ENCODE measurements at places on chromosomes 1 and 21.
A peak's percentile ranks its signal among the peaks of the same experiment; 100 is the strongest.

DNA sequence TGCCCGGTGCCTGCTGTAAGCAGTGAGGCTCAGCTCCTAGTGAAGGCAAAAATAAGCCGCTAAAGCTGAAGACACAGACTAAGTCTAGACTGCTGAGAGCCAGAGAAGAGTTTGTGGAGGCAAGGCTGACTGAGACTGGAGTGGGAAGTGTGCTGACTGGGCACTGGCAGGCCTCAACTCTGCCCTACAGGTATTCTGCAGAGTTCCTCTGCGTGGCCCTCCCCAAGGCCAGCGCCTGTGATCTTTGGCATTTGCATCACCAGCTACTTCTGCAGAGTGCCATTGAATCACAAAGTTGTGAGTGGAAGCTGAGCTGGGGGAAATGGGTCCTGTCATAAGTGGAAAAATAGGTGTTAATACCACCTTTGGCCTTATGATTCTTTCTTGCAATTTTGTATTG lies 905.7 kb downstream of the PLA2G4A start:
- DNase-seq = no peak

- no peak for DNase-seq
Measured at GRCh38 chr21:36125512-36126207, 9.2 kb upstream of the CBR3 start.

DNA sequence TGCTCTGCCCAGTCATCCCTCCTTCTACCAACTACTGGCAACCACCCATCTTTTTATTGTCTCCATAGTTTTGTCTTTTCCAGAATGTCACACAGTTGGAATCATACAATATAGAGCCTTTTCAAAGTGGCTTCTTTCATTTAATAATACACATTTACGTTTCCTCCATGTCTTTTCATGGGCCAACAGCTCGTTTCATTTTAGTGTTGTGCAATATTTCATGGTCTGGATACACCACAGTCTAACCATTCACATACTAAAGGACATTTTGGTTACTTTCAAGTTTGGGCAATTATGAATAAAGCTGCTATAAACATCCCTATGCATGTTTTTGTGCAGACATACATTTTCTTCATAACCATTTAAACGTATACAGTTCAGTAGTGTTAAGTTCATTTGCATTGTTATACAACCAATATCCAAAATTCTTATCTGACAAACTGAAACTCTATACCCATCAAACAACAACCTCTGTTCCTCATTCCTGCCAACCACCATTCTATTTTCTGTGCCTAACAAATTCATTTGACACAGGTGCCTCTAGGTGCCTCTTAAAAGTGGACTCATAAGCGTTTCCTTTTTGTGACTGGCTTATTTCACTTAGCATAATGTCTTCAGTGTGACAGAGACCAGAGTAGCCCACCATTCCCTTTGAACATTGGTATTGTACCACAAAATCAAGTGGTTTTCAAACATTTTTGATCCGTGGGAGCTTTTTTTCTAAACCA lies 138.1 kb downstream of the NR5A2 start:
- DNase-seq = no peak

GRCh38 chr1:15476927-15477326 lies 1.0 kb downstream of the CELA2B start:
- DNase-seq = no peak

GRCh38 chr1:209625791-209626285 lies 26.4 kb downstream of the LAMB3 start:
- DNase-seq = no peak

- peak; percentile 56 for DNase-seq
Measured at GRCh38 chr1:15834406-15835204, 12.9 kb upstream of the SPEN start.

DNA sequence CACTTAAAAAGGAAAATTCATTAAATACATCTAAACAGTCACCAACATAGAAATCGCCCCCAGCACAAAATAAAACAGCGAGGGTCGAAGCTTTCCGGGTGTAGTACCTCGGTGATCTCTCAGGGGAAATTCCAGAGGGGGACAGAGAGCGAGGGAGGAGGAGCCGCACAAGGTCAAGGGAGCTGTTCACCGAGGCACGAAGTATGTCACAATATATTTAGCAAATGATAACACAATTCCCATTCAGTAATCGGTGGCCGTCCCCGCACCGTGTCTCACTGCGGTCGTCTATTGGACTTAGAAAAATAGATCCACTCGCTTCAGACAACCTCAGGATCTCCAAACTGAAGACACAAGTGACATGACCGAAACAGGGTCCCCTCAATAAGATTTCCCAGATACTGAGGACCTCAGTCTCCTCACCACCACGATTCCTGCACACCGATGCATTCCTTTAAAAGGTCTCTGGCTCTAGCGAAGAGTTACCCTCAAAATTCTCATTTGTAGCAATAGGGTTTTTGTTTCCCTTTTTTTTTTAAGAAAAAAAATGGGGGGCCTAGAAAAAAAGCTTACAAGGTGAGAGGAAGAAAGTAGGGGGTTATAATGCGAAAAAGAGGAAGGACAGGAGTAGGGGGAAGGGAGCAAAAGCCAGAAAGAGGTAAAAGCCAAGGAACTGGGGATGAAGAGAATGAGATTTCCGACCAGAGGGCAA lies 1.1 kb downstream of the LPGAT1 start:
- DNase-seq = peak; percentile 45

GRCh38 chr1:219442611-219443061 lies 170.3 kb downstream of the ZC3H11B start:
- no peak for DNase-seq

DNA sequence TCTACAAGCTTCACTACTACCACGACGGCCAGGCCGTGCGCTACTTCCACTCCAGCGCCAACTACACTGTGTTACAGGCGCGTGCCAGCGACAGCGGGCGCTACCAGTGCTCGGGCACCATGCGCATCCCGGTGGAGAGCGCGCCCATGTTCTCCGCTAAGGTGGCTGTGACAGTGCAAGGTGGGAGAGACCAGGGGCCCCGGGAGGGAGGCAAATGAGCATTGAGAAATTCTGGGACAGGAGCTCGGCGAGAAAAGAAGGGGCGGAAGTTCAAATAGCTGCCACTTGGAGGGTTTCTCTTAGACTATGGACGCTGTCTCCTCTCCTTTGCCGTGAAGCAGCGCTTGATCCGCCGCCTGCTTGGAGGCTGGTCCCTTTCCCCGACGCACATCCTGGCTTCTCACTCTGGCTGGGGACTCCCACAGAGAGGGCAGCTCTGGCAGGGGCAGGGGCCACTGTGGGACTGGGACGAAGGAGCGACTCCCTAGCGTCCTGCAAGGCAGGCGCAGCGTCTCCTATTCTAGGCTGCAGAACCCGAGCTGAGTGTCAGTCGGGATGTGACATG lies 4.6 kb downstream of the FCRLB start:
- no peak for DNase-seq

- no peak for DNase-seq
Measured at GRCh38 chr1:47191940-47192457, 2.2 kb upstream of the PDZK1IP1 start.

- no peak for DNase-seq
Measured at GRCh38 chr1:11540773-11541160, 61.8 kb downstream of the DISP3 start.

- DNase-seq = no peak
Measured at GRCh38 chr1:30089024-30089430, 634.4 kb downstream of the MATN1 start.

DNA sequence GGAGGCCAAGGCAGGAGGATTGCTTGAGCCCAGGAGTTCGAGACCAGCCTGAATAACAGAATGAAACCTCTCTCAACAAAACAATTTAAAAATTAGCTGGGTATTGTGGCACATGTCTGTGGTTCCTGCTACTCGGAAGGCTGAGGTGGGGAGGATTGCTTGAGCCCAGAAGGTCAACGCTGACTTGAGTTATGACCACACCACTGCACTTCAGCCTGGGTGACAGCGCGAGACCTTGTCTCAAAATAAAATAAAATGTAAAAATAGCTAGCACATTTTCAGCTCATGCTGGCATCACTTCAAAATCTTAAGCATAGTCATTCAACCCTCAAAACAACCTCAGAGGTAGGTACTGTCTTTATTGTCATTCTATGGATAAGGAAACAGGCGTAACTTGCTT lies 6.4 kb downstream of the JAK1 start:
- DNase-seq = no peak

DNA sequence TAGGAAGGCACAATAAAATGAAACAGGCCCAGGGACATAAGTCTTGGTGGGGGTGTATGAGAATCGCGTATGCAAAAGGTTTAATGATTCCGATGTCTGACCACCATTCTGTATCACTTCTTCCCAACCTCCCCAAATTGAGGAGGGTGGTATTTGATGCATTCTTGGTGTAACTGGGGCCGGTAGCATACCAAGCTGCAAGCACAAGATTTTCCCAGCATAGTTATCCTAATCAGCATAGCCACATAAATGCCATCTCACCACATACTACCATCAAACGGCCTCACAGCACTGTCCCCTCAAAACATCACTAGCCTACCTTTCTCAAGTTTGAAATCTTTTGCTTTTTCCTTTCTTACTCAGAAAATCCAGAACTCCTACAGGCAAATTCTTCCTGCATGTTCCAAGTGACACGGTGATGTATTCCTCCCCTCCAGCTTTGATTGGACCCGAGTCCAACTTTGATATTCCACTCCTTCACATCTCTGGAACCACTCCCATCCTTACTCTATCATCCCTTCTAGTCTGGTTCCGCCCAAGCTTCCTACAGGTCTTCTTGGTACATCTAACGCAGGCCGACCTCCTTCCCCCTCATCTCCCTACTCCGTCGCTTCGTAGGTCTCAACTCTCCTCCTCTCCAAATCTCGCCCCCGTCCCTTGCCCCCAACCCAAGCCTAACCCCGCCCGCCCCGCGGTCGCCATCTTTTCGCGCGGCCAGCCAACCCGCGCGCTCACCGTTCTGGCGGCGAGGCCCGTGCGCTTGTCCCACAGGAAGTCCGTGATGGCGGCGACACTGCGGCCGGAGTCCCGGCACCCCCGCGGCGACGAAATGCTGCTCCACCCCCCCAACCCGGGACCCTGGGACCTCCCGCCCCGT lies 600 bp downstream of the CLK2 start:
- DNase-seq = no peak

- no peak for DNase-seq
Measured at GRCh38 chr1:203308923-203309331, 3.6 kb downstream of the BTG2 start.

- no peak for DNase-seq
Measured at GRCh38 chr1:67939942-67940341, 106.7 kb upstream of the GNG12 start.

GRCh38 chr1:248704606-248705005 lies 2.0 kb upstream of the OR14I1 start:
- no peak for DNase-seq

DNA sequence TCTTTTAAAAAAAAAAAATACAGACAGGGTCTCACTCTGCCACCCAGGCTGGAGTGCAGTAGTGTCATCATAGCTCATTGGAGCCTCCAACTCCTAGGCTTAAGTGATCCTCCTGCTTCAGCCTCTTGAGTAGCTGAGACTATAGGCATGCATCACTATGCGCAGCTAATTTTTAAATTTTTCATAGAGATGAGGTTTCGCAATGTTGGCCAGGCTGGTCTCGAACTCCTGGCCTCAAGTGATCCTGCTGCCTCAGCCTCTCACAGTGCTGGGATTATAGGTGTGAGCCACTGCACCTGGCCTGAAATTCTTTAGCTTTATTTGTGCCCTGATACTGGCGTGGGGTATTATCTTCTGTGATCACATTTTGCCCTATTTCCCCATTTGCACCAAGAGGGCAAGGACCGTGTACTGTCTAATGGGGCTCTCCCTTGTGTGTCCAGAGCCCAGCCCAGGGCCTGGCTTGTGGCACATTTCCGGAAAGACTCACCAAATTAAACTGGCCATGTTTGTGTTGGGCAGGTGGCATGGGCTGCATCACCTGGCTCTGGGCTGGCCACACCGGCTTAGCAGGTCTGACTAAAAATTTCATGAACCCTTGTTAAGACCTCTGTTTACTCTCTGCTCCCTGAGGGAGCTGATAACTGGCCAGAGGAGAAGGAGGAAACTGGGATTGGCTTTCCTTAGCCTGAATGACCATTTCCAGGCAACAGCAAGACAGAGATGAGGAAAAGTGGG lies 32.2 kb downstream of the TRIM62 start:
- no peak for DNase-seq

DNA sequence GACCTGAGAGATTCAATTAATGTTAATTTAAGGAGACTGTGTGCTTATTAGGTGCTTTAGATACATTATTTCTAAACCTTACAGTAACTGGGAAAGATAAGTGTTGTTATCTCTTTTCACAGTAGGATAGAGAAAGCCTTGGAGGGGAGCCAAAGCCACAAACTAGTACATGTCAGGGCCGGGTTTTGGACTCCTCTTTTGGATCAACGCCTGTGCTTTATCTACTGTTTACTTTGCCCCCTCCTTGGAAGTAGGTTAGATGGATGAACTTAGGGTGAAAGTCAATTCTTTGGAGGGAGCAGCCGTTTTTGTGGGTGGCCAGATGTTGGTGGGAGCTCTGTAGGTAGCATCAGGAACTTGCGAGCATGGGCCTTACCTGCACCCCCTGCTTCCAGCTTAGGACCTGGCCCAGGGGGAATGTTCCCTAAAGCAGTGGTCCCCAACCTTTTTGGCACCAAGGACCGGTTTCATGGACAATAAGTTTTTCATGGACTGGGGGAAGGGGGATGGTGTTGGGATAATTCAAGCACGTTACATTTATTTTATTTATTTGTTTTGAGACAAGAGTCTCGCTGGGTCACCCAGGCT lies 1.7 kb downstream of the HHAT start:
- no peak for DNase-seq

- no peak for DNase-seq
Measured at GRCh38 chr1:236808564-236809130, 13.6 kb downstream of the MTR start.

DNA sequence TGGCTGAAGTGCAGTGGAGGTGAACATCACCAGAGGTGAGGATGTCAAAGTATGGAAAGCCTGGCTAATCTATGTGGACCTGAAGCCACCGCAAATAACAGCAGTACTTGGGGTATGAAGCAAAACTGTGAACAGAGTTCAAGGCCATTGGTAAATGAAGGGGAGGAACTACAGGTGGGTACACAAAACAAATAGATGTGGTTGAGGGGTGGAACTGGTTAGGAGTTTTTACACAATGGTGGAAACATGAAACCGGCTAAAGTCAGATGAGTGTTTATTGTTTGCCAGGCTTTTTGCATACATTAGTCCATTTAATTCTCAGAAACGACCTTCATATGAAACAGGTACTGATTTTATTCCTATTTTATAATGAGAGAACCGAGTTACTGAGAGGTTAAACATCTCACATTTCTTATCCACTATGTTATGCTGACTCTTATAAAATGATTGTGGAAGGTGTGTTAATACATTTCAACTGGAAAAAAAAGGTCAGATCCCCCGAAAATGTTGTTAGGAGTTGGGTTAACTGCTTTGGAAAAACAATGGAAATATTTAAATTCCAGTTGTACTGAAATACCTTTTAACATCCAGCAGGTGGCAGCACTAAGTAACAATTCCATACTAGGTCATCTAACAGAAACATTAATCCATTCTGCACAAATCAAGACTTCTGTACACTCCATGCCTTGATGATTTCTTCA lies 44.3 kb upstream of the GTF2B start:
- DNase-seq = no peak

DNA sequence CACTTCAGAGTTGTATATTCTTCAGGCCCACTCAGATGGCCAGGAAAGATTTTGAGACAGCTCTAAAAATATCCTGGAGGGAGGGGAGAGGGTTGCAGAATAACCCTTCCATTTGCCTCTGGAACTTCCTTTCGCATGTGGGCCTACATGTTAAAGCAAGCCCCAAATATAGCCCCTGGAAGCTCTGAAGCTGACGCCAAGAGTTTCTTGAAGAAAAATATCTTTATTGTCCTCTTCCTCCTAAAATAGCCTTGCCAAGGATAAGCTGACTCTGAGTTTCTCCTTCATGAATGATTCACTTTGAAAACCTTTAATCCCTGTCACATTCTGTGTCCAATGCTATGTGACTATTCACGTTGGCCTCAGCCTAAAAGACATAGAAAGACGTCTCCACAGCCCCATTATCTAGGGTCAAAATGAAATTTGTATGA lies 6.4 kb downstream of the C1orf116 start:
- no peak for DNase-seq

Data from 8988T (cell line).